ENCODE measurements at places on chromosomes 4 and X.

- no peak for DNase-seq
These were observed 732.7 kb upstream of the POU3F4 start for GRCh38 chrX:82775426-82775825.

GRCh38 chr4:2246384-2247127 lies 4.6 kb upstream of the HAUS3 start:
- no peak for DNase-seq

GRCh38 chrX:8346892-8347291 lies 117.7 kb upstream of the VCX3B start:
- DNase-seq = no peak

DNA sequence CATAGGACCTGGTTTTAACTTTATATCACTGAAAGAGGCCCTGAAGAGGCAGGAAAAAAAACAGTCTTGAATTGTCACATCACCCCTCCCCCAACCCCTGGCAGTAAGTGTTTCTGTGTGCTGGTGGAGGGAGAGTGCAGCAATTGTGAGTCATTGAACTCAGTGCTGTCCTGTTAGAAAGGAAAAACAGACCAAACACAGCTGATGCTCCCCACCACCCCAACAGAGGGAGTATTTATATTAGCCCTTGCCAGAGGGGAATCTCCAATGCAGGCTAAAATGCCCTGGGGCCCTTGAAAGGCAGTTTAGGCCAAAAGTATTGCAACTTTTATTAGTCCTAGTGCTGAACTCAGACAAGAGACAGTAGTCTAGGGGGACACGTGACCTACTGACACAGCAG lies 197.8 kb upstream of the AGTR2 start:
- no peak for DNase-seq

- no peak for DNase-seq
These were observed 196.3 kb upstream of the GATB start for GRCh38 chr4:151957153-151957552.

GRCh38 chr4:55807556-55807955 lies 12.0 kb upstream of the EXOC1L start:
- DNase-seq = no peak

- DNase-seq = no peak
These were observed 1248.3 kb downstream of the PCDH18 start for GRCh38 chr4:136283977-136284376.

- DNase-seq = no peak
These were observed 81.2 kb downstream of the SPRY1 start for GRCh38 chr4:123477711-123478209.

GRCh38 chrX:70030301-70030767 lies 19.4 kb downstream of the AWAT2 start:
- no peak for DNase-seq

GRCh38 chr4:156832886-156833285 lies 138.7 kb downstream of the PDGFC start:
- no peak for DNase-seq

DNA sequence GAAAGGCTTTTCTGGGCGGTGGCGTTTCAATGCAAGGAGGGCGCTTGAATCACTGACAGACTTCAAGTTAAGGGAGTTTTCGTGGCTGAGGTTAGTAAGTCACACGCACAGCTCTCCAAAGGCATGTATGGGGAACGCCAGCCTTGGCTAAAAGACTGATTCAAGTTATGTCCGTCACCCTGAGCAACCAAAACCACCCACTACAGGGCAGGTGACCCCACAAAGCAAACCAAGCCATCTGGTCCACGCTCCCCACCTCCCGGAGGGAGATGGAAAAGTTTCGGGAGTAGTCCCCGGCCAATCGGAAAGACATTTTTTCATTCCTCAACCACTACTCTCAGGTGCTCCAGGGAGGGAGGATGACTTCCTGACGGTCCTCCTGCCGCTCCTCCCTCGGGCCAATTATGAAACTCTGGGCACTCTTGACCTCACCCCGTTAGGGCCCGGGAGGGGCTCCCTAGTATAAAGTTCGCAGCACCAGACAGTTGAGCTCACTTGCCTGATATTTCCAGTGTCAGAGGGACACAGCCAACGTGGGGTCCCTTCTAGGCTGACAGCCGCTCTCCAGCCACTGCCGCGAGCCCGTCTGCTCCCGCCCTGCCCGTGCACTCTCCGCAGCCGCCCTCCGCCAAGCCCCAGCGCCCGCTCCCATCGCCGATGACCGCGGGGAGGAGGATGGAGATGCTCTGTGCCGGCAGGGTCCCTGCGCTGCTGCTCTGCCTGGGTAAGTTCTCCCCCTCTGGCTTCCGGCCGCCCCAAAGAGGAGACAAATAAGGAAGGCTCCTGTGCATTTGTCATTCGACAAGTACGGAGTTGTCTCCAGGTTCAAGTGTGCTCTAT lies at the start of gene EREG:
Gene EREG (plus strand): TSS at position 494 of the 840 bp plus-strand sequence. CDS start 164 bp downstream, at position 658.
- no peak for DNase-seq

DNA sequence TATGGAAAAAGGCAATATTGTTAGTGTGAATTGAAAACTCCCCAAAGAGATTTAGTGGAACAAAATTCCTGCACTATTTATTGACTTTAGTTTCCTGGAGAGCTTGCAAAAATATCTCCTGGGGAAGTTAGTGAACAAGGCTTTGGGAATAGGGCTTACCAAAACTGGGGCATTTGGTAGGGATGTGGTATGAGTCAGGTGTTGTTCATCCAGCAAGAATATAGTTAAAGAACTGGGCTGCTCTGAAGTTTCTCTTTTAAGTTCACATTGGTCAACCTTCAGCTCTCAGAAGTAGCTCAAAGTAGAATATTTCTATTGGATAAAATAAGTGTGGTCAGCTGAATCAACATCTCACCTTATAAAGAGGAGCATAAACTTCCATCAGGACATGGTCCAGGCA lies 185.0 kb downstream of the CPE start:
- no peak for DNase-seq

GRCh38 chrX:71525316-71525715 lies 7.6 kb upstream of the OGT start:
- no peak for DNase-seq

DNA sequence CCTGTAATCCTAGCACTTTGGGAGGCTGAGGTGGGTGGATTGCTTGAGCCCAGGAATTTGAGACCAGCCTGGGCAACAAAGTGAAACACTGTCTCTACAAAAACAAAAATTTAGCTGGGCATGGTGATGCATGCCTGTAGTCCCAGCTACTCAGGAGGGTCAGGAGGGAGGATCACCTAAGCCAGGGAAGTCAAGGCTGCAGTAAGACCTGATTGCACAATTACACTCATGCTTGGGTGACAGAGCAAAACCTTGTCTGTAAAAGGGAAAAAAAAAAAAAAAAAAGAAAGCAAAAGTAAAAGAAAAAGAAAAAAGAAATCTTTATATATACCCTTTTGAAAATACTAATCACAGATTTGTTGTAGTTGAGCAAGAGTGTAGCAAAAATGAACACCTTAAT lies 801.0 kb upstream of the IGFBP7 start:
- DNase-seq = no peak

DNA sequence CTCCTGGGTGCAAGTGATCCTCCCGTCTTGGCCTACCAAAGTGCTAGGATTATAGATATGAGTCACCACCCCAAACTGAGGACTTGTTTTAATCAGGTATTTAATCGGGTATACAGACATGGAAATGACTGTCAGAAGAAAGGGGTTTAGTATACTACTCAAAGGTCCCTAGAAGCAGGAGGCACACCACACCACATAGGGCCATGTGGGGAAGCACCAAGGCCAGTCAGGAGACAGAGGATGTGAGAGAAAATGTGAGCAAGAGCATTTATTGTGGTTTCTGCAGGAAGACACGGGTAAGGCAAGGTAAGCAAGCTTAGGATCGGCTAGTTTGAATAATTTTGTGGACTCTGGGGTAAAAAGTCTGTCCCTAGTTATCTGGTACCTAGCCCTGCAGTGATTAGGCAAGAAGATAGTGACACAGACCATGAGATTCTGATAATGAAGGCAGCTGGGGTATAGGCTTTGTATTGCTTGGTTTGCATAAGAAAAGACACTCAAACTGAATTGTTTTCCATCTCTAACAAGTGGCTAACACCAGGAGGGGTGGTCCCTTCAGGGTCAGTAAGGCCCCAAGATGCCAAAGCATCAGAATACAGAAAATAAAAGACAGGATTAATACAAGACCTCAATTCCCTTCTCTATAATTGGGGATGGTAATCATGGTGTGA lies 408.8 kb upstream of the F9 start:
- DNase-seq = no peak

- no peak for DNase-seq
These were observed 104.6 kb downstream of the PHEX start for GRCh38 chrX:22136711-22137110.

- DNase-seq = no peak
These were observed 387.4 kb downstream of the SPOCK3 start for GRCh38 chr4:166846939-166847338.
